ENCODE measurements at places on chromosomes 12 and 14.

DNA sequence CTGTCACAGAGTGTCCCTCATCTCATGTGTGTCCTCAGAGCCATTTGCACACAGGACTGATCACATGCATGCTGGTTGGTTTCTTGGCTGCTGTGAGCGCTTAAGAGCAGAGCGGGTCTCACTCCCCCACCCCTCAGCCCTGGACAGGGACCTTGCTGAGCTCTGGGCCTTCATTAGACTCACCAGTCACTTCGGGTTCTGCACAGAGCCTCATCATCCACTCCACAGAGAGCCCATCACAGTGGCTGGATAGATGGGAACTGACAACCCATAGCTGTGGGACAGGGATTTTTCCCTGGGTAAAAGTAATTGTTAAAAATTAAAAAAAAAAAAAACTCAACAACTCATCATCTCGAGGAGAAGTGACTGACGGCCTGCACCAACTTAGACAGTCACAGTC lies 8.2 kb downstream of the GLRX5 start:
- DNase-seq = no peak

GRCh38 chr12:93204896-93205295 lies 172.8 kb upstream of the NUDT4 start:
- DNase-seq = no peak

DNA sequence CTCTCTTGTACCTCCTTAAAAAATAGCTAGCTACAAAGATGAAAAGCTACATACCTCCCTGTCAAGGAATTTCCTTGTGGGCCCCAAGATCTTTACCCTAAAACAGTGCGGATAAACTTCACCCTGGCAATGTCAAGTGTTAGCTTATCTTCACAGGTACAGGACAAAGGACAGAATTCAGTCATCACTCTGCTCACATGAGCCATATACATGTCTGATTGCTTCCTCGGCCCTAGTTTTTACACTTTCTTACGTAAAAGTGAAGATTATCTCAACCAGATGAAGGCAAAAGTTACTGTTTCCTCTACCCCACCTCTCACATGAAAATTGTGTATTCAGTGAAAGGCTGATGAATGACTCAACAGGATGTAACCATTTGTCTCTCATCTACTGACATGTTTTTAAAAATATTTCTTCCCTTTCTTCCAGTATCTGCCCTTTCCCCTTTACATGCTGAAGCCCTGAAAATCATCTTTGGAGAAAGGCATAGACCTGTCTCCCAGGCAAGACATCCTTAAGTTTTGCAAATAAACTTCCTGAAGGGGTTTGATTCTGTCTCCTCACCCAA lies 890.1 kb downstream of the GALC start:
- no peak for DNase-seq

- no peak for DNase-seq
Measured at GRCh38 chr12:15152456-15152855, 68.8 kb downstream of the RERG start.

DNA sequence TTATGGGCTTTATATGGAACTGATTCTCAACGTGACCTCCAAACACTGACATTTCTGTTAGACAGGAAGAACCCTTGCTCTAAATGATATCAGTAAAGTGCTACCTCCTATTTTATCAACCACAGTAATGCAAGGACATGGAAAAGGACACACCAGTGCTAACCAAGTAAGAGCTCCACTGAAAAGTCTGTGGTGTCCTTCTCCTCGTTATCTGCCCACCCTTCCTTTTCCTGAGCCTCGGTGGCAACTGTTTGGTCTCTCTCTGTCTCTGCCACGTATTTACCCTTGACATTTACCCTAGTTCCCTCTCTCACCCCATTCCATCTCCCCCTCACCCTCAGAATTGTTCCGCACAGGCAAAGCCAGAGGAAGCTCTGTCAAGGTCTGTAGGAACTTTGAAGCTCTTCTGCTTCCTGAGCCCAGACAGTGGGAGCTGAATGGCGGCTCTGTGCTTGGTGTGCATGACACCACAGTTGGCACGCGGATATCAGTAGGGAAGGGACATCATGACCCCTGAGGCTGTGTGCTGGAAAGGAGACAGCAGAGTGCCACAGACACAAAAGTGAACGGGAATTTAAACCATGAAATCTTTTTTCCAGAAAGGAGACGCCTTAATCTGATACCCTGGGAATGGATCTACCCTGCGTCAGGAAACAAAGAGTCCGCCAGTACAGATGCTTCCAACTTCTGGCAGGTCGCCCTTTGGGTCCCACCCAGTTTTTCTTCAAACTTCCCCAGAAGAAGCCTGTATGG lies 50.8 kb downstream of the NTN4 start:
- DNase-seq = no peak

DNA sequence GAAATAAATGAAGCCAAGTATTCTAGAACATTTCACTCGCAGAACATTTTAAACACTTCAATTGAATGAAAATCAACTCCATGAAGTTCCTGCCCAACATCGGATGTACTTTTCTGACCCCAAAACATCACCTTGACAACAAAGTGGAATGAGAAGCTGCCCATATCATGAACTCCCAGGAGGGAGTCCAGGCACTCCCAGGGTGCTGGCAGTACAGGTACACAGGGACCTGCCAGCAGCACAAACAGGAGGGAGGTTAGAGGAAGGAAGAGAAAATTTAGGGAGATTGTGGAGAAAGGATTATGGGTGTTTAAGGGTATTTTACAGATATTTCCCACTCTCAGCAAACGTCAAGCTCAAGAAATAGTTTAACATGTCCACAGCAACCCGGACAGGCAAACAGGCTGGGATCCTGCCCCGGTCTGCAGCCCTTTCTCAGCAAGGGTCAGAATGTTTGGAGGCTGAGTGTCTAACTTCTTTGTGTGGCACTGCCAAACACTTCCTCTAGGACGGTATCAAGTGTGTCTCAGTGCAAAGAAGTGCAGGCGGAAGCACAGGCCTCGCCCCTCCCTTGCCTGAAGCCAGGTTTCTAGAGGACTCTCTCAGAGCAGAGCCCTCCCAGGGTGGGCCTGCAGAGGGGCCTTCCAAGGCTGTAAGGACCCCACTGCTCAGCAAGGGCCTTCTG lies 72.2 kb downstream of the SETD3 start:
- DNase-seq = no peak

DNA sequence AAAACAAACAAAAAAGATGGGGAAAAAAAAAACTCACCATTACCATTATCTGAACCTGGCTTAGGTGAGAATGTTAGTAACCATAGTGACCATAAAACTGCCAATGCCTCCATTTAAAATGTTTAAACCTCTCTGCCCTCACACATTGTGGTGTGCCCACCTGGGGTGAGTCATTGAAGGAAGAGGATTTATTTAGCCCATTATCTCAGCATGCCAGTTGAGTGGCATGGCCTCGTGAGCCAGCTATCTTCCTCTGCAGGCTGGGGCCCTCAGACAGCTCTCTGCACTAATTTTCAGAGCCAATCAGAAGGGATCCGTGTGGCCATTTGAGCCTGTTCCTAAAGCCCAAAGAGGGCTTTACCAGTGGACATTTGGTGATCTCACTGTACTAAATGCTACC lies 81.8 kb upstream of the CCDC198 start:
- DNase-seq = no peak

- DNase-seq = no peak
Measured at GRCh38 chr14:94827711-94828447, 58.0 kb upstream of the GSC start.

DNA sequence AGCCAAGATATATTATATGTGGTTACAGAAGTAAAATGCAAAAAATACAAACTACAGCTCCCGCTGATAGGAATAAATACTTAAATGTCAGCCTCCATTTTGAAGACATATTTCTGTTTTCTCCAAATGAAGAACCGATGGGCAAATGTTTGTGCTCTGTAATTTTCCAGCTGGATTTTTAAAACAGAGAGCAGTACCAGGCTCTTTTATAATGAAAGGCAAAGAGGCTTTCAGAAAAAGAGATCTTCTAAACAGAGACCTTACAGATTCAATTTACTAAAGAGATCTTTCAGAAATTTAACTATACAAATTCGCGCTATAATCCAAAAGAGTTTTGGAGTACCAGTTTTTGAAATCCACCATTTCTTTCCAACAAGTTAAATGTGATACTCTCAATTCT lies 19.9 kb downstream of the MAP4K5 start:
- DNase-seq = no peak

DNA sequence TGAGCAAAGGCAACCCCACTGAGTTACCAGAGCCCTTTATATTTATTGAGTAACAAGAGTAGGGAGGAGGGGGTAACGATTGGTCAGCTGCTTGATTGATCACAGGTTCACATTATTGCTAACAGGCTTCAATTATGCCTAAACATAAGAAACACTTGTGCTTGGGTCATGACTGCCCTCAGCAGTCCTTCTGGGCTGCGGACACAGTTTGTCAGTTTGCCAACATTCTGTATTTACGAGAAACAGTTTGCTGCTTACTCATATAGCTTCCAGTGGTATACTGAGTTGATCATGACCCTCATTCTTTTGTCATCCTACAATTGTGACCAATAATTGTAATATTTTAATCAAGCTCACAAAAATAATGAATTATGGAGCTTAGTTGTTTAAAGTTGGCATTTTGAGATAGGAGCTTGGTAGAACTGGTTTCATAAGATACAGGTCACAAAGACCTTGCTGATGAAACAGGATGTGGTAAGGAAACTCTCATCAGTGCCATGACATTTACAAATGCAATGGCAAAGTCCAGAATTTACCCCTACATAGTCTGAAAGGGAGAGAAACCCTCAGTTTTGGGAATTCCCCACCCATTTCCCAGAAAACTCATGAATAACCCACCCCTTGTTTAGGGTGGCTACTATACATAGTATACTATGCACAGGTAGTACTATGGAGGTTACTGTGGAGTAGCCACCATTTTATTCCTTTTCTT lies 1421.0 kb upstream of the FLRT2 start:
- DNase-seq = no peak

DNA sequence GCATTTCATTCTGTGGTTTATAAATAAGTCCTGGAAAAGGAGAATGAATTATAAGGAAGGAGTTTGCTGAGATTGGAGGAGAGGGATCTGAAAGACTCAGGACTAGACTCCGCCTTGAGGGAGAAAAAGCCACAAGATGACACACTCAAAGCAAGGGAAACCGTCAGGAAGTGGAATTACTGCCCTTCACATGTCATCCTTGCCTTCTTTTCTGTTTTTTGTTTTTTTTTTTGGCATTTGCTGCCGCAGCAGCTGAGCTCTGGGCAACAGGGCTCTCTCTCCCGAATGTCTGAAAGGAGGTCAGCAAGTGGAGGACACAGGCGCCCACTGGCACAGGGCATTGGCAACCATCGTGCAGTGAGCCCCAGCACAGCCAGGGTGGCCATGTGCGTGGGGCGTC lies 344.9 kb downstream of the DPF3 start:
- DNase-seq = no peak

GRCh38 chr12:94640134-94640928 lies 10.0 kb downstream of the TMCC3 start:
- no peak for DNase-seq

DNA sequence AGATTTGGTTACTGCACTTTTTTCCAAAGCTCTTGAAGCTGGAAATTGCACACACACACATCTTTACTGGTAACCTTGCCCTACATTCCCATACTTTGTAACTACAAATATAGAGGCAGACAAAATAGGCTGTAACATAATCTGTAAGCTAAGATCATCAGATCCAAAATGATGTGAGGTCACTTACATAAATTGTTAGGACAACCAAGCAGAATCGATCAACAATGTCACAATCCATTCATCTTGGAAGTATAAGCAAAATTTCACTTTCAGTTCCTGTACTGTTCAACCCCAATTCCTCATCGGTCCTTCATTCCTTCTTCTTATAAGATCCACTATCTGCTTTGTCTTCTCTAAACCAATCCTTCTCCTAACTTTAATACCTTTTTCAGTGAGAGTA lies 72.6 kb downstream of the EPS8 start:
- no peak for DNase-seq

GRCh38 chr14:103084021-103084919 lies at the start of gene LBHD2:
Gene LBHD2 (plus strand): TSS chr14:103084210. CDS start chr14:103086013, 1,803 bp downstream.
- DNase-seq = no peak

DNA sequence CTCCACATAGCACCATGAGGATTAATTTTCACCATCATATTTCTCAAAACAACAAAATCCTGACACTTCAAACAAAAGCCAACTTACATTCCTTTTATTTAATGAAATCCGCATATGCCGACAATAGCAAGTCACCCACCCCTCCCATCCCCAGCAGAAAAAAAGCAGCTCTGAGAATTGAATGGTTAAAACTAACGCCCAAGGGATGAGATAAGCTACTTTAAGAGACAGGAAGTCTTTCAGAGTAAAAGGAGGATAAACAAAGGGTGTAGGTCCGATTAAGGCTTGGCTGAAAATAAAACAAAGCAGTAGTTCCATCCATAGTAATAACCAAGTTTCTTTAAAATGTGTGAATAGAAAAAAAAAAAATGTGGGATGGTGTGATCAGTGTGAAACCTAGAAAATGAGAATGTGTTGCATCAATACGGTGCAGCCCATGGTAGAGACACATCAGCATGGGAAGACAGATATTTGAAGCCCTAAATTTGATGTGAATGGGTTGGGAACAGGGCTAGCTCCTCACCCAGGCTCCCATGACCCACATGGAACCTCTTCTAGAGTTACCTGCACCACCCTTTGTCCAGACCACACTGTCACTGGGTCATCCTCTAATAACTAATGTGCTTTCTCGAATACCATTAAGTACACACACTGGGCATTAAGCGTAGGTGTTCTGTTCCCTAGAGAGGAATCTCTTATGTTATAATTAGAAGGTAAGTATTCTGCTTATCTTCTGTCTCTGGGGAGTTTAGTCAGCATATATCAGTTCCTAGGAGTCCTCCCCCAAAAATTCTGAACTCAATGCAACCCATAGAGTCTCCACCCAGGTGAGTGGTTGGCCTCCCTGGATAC lies 31.7 kb downstream of the RTRAF start:
- DNase-seq = no peak

GRCh38 chr12:56188778-56189098 lies 545 bp downstream of the SMARCC2 start:
- no peak for DNase-seq

DNA sequence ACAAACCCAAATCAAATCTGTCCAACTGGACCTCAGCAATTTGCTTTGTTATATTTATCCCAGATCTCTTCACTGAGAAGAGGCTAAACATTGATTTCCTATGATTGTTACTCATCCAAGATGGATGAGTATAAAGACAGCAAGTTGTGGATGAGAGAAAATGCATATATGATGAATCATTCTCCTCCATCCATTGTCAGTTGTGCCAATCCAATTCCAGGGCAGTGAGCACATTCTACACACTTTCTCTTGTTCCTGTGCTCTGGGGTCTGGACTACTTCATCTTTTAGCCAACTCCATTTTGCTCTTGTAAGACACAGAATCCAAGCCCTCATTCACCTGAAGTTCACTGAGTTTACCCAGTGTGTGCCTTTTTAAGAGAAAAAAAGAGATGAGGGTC lies 105.7 kb downstream of the GCH1 start:
- DNase-seq = no peak

- no peak for DNase-seq
Measured at GRCh38 chr14:19917955-19918518, 2.4 kb upstream of the OR4K5 start.

DNA sequence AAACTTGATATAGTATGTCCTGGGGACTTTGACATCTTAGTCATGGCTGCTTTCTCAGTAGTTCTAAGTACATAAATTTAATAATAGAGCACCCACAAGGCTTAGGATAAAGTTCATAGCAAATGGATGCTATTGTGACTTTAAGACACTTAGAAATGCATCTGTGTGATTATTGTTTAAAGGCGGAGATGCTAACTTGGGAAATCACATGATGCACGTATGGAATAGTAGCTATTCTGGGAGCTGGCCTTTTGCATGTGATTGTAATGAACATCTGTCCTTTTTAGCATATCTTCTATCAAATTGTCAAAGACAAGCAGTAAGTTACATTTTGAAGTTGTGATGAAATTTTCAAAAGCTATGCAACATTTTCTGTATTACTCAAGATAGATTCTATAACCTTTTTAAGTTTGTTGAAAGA lies 46.7 kb upstream of the ATP2A2 start:
- DNase-seq = no peak

- no peak for DNase-seq
Measured at GRCh38 chr14:39469094-39469710, 37.0 kb upstream of the FBXO33 start.

All from left renal cortex interstitium (tissue), 4 donors.